ENCODE measurements at places on chromosomes 11 and 22.

GRCh38 chr11:11409224-11409623 lies 56.2 kb upstream of the CSNK2A3 start:
- DNase-seq: no peak

- DNase-seq: no peak
Observed at GRCh38 chr11:106961518-106961917, 56.8 kb downstream of the GUCY1A2 start.

- DNase-seq: no peak
Observed at GRCh38 chr11:1994121-1994520, 3.5 kb downstream of the H19 start.

DNA sequence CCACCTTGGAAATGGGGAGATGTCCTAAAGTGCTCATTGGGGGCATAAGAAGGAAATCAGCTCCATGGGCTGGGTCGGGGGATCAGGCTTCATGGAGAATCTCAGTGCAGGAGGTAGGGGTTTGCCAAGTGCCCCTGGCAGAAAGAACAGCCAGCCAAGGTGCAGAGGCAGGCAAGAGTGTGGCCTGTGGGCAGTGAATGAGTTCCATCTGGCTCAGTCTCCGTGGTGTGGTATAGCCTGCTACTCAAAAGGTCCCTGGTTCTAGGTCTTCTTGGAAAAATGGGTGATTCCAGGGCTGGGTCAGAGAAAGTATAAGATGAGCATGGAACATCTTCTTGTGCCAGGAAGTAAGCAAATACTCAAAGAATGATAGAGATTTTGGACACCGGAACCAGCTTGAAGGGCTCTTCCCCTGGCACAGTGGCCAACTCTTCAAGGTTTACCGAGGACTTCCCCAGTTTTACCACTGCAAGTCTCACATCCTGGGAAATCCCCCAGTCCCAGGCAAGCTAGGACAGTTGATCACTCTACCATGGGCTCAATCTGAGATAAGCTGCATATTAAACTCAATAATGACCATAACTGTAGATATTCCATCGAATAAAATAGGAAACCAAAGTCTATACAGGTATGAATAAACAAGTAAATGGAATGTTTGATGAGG lies 10.6 kb upstream of the ARAP1 start:
- no peak for DNase-seq

DNA sequence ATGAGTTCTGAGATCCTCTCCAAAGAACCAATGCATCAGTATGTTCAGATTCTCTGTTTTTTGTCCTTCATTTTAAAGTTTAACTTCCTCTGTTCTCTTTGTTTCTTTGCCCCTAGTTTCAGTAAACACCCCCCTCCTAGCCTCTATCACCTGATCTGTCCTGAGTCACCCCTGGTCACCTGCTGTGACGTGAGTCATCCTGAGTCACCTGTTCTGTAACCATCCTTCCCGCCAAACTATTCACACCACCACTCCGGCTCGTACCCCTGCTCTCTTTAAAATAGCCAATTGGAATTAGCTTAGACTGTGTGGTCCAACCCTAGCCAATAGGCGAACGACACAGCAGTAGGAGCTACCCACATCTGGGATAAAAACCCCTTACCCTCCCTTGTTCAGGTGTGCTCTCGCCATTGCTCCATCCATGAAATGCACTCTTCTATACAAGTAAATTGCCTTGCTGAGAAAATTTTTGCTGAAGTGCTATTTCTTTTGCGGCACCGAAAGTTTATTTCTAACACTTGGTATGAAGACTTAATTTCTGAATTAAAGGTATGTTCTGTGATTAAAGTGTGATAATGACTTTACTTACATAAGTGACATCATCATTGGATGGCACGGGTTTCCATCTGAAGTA lies 318.4 kb downstream of the AASDHPPT start:
- no peak for DNase-seq

DNA sequence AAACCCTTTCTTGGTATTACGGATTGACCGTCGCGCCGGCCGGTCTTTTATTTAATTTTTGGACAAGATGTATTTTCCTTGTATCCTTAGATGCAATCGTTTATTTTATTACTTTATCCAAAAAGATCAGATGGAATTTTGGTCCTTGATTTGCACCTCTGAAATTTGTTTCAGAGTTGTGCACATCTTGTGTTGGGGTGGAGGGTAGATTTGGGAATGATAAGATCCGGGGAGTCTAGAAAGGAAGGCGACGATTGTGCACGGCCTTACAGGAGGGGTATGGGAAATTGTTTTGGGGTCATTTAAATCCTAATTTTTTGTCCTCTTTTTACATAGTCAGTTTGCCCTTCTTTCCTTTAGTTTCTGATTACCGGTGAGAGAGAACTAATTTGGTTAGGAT lies 1.4 kb downstream of the KDM2A start:
- DNase-seq: no peak

DNA sequence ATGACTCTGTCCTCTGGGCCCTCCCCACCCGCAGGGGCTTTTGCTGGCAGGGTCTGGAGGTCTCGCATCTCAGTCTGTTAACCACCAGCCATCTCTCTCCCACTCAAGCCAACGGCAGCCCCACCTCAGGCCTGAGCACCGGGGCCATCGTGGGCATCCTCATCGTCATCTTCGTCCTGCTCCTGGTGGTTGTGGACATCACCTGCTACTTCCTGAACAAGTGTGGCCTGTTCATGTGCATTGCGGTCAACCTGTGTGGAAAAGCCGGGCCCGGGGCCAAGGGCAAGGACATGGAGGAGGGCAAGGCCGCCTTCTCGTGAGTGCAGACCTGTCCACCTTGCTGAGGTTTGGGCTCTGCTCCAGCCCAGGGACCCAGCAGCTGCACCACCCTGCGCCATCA lies 44.3 kb upstream of the TTC12 start:
- DNase-seq: no peak

GRCh38 chr11:66311470-66311964 lies 5.3 kb downstream of the CD248 start:
- no peak for DNase-seq

DNA sequence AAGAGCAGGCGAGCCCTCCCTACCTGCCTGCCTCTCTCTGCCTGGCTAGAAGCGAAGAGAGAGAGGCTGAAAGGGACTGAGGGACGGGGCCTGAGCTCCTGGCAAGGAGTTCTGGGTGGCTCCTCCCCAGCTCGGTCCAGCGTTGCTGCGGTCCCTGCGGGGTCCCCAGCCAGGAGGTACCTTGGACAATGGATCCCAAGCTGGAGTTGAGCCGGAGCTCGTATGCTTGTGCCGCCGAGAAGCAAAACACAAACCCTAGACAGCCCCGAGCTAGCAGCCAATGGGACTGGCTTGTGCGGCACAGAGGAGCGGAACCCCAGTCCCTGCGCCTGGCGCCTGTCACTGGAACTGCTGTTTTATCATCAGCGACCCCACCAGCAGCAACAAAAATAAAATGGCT lies 18.3 kb downstream of the SLC25A18 start:
- no peak for DNase-seq

DNA sequence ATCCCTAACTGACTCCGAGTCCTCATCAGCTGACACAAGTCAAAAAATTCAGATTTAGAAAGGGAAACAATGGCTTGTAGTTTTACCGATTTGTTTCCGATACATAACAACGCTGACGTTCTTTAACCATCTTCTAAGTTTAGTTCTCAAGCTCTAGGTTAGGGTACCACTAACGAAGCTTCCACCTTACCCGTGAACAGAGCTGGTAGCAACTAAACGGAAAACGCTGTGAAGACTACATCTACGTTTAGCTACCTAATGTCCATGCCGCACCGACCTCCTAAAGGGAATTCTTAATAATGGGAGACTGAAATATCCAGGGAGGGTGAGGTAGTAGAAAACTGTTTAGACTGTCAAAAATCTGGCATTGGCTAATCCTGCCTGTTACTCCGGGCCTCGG lies 1.0 kb downstream of the NUP98 start:
- no peak for DNase-seq

DNA sequence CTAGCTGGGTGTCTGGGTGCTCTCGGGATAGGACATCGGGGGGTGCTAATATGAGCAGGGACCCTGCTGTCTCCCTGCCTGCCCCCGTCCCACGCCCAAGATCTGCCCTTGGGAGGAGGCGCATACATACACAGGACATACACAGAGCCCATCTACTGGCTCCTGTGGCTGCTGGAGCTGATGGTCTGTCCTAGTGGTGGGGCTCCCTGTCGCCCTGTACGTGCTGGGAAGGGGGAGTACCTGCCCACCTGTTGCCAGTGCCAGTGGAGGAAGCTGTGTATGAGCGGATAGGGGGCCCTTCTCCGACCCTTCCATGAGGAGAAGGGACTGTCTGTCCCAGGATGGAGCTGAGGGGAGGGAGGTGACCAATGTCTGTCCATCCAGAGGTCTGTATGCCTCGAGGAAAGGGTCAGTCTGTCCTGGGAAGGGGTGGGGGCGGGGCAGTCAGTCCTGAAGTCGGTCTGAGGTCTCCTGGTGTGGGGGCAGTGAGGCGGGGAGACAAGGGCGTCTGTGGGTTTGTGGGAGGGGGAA lies 952 bp downstream of the TBC1D10A start:
- DNase-seq: no peak

DNA sequence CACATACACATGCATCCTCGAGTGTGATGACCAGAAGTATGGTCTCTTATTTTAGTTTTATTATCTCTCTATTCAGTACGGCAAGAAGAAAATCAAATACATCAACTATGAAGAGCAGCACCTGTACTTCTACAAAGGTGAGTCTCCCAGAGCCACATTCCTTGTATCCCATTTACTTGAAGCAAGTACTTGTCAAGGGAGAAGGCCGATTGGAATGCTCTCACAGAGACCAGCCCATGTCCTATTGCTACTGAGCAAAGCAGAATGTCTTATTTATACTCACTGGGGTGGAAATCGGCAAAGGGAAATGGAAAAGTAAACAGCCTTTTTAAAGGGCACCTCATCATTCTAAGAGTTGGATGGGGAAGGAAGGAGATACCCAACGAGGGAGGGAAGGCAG lies 72.6 kb upstream of the OR5AK2 start:
- DNase-seq: no peak
